NCI-H524 (cell line): ENCODE measurements at places on chromosomes 6 and 20.

DNA sequence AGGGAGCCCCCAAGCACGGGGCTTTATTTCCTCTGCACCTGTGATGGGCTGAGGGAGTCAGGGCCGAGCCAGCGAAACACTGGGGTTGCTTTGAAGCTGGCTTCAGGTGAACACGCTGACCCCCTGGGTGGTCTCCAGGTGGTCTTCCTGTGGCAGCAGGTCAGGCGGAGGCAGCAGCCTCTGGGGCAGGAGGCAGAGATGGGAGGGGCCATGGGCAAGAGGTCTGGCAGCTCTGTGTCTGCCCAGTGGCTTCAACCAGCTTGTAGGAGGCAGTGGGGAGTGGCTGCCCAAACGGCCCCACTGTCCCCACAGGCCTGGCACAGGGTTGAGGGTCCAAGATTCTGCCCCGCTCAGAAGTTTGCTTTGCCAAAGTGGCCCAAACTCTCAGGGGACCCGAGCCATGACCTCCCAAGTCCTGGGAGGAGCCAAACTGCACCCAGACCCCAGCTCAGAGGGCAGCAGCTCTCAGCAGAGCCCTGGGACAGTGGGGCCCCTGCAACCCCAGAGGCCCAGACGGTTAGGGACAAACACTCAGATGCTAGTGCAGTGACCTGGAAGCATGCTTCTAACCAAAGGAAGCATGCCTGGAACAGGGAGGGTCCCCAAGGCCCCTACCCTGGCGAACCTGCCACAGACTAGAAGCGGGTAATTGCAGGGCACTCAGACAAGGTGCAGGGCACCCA is 15.3 kb downstream of the NTSR1 start:
- DNase-seq = no peak

- no peak for DNase-seq
These were observed 203.3 kb upstream of the IMPG1 start for GRCh38 chr6:76275746-76276145.

DNA sequence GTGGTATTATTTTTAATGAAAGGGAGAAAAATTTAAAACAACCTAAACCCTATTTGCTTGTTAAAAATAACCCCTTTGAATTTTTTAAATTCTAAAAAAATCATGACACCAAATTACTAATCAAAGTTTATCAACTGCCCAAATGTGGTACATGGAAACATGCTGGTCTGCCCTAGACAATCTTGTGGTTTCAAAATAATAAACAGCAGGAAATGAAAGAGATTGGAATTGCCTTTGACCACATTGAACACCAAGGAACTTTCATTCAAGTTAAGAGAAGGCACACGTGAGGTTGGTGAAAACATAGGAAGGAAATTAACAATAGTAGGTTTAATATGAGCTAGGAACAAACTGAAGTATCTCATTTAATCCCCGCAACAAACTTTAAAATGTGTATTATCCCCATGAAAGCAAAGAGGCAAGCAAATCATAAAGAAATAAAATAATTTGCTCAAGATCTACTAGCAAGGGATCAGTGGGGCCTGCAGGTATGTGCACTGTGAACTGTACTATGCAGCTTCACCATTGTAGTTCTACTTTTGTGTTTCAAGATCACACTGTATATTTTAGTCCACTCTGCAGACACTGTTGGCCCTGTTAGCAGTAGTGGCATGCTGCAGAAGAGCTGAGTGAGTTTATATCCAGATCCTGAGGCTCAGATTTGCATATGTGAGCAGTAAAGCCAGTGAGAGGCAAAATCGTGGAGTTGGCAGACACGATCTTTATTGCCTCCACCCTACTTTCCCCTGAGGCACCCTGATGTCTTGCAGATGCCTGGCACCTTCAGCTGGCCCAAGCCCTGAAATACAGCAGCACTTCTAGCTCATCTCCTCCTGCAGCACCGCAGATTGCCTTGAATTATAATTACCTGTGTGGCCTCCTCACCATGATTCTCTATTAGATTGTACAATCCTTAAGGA is 157.8 kb upstream of the TENT5A start:
- DNase-seq = no peak

DNA sequence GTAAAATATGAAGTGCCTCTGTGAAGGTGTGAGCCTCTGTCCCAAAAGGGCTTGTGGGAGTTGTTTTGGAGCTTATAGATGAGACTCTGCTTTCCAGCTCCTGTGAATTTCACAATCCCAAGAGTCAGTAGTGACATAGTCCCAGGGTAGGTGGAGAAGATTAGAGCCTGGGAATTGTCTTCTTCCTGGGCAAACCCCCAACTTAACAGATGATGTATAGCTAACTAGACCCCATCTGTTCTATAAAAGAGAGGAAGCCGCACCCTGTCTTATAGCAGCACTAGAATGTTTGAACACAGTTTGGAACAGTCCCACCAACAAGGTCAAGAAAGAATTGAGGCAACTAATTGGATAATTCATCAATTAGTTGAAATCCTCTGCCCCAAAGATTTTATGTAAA is 294.7 kb downstream of the ZNF217 start:
- DNase-seq = peak; percentile 54

DNA sequence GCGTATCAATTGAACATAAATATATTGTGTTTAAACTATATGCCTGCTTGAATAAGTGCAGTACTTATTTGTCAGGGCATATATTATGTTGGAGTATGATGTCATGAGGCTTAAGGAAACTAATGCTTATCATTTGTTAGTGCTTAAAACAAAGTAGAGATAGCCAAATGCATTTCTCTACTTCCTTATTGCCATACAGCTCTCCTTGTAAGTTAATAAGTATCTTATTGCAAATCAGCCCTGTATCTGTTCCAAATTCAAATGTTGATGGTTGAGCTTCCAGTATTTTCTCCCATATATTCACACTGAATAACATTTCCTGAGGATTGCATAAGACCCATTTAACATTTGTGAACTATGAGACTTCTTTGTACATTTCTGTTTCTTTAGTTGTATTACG is 57.8 kb downstream of the CARMIL1 start:
- no peak for DNase-seq

DNA sequence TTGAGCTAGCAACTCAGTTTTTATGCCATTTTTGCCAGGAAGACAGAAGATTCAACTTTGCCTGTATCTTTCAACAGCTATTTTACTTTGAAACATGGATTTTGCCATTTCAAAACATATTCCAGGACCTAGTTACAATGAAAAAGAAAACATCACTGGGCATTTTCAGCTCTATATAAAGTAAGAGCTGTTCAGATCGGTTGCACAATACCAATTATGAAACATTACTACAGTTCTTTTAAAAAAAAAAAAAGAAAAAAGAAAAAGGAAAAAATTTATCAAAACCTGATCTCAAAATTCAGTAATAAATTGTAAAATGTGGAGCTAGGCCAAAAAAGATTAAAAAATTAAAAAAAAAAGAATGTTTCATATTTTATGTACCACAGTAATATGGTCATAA is 15.6 kb downstream of the BCLAF1 start:
- no peak for DNase-seq

GRCh38 chr20:47305667-47306066 is 50.8 kb downstream of the ZMYND8 start:
- no peak for DNase-seq

GRCh38 chr6:152117156-152118133 is 310.0 kb downstream of the ESR1 start:
- no peak for DNase-seq

- DNase-seq = no peak
These were observed 42.6 kb upstream of the IFNGR1 start for GRCh38 chr6:137261761-137262160.

GRCh38 chr20:4111440-4112411 is 96.4 kb upstream of the RNF24 start:
- DNase-seq = no peak

GRCh38 chr6:90369651-90370050 is 73.0 kb upstream of the BACH2 start:
- DNase-seq = no peak

DNA sequence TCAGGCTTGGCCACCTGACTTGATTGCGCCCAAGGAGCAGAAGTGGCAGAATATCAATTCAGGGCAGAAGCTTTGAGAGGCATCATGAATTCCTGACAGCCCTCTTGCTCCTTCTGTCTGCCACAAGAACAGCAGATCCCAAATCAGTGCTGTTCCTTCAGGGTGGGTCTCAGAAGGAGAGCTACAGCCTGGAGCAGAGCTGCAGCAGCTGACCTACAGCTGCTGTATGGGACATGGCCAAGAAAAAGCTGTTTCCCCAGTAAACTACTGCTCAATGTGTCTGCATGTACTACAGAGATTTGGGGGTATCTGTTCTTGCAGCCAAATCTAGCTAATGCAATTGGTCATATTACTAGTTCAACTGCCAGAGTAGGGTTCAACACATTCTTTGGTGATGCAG is 69.0 kb downstream of the SLC22A3 start:
- DNase-seq = no peak

DNA sequence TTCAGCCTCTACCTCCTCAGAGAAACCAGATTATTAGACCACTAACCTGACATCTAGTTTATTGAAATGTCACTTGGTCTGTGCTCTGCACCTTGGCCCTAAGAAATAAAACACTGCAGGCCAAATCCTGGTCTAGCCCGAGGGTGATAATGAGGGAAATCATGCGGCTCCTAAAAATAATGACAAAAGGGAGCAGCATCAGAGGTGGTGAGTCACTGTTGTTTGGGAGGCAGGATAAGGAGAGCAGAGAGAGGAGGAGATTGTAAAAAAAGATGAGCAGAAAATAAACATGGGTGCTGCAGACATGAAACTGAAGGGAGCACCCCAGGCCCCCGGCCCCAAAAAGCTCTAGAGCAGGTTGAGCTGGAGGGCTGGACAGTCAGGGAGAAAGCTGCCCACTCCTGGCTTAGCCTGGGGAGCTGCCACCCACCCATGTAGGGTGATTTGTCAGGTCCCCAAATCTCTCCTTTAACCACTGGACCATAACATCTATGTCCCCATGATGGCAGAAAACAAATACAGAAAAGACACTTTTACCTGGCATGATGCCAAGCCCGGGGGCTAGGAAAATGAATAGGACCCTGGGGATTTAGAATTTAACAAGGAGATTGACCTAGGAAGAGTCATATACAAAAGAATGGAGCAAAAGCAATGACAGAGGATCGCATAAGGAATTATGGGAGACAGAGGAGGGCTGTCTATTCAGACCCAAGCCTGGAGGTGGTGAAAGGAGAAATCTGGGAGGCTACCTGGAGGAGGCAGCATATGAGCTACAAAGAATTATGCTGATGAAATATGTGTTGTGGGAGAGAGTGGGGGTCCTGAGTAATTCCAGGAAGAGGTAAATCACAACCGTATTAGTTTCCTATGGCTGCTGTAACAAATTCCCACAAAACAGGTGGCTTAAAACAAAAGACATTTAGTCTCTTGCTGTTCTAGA is 103.7 kb downstream of the SNAP25 start:
- DNase-seq = peak; percentile 16

DNA sequence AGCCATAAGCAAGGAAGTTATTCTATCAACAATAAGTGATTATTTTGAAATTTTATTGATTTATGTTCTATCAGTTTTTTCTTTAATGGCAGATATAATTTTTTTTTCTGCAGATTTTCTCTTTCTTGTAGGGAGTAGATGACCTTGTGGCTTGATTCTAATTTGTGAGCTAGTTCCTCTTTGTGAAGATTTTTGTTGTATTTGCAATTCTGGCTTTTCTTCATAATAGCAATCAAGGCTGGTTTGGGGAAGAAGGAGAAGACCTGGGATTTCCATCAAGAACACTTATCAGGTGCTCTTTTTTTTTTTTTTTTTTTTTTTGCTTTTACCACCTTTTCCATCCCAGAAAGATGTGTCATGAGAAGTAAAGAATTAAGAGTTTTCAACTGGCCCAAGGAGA is 324.2 kb upstream of the MAN1A1 start:
- no peak for DNase-seq

DNA sequence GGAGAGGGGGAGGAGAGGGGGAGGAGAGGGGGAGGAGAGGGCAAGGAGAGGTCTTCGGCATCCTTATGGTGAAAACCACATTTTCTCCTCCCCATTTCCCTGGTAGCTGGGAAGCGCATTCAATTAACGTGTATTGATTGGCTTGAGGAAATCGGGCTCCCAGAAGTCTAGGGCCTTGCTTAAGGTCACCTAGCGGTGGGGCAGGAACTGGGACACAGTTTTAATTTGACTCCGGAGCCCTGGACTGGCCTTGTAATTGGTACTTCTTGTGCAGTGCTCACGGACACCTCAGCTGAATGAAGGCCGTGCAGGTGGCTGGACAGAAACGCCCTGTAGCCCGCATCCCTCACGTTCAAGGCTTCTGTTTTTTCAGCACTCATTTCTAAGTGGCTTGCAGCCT is 42.8 kb downstream of the CTCFL start:
- DNase-seq = no peak

DNA sequence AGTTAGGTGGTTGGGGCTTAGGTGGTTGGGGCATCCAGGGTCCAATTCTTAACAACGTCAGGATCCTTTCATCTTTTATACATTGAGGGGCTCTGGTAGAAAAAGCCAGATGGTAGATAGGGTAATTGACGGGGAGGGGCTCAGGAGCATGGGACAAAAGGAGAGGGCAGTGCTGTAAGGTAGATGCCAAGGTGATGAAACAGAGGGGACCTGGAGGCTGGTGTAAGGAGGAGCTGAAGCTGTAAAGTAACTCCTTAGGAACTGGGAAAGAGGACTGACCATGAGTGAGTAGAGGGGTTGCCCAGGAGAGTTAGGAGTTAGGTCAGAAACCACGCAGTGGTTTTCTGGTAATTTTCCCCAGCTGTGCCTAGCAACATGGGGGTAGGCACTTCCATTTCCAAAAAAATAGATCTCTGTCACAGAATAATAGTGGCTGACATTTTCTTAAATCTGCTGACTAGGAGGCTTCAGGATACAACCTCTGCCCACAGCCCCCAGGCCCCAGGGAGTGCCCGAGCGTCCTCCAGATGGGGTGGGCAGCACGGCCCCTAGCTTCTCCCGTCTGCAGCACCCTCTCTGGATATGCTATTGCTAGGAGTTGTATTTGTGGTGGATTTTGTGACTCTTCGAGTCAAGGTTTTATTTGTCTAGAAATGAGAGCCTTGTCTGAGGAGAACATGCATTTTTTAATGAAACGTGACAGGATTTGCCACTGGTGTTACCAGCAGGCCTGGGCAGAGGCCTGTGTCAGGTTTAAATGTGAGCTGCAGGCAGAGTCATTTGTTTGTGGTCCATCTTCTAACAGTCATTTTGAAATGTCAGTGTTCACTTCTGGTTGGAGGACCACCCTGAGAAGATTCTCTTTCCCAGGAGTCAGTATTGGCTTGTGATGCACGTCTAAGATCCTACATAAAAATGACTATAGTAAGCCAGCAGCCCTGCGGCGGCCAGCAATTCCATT is 44.6 kb downstream of the TULP4 start:
- peak; percentile 30 for DNase-seq

DNA sequence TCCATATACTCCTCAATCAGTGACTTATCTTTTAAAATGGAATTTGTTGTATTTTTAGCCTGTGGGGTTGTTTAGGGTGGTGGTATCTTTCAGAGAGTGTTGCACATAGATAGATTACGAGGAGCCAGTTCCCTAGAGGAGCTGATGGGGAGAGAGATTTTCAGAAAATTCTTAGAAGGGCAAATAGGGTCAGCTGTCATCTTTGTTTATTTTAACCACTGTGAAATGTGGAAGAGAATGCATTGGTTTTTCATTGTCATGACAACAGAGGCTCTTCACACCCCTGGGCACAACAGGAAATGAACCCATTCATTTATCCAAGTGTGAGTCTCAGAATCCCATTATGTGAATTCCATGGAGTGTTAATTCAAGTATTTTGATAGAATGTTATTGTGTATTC is 188.4 kb downstream of the JARID2 start:
- DNase-seq = no peak

GRCh38 chr6:44534291-44534690 is 146.8 kb downstream of the CDC5L start:
- DNase-seq = no peak
